NCI-H2081 (cell line): ENCODE measurements at places on chromosomes 4 and X.
A peak's percentile ranks its signal among the peaks of the same experiment; 100 is the strongest.

- no peak for DNase-seq
Observed at GRCh38 chrX:145727476-145727875, 90.2 kb upstream of the SLITRK2 start.

DNA sequence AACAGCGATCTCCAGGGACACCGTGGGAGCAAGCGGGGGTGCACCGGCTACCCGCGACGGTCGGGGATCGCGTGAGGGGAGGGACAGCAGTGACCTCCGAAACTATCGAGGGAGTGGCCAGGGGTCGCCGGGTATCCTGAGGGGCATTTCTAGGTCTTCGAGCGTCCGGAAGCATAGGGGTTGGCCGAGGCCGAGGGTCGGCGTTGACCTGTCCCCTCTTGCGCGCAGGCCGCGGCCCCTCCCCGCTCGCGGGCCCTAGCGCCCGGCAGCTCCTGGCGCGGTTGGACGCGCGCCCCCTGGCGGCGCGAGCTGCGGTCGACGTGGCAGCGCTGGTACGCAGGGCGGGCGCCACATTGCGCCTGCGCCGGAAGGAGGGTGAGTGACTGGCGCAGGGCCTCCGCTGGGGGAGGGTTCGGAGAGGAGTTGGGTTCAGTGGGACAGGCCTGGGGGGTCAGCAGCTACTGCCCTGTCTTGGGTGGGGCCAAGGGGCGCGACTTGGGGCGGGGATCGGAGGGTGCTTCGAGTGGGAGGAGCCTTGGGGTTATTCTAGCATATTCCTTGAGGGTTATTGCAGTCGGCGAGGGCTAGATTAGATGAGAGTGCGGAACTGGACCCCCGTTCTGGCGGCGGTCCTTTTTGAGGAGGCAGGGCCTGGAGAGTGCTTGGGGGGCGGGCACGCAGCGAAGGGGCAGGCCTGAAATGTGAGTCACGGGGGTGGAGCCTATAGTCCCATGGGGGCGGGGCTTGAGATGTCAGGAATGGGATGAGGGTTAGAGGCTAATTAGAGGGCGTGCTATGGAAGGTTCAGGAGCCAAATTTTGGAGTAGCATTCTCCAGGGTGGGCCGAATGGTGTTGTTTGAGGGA, 1.2 kb downstream of the MAGIX start:
- DNase-seq: peak; percentile 75

DNA sequence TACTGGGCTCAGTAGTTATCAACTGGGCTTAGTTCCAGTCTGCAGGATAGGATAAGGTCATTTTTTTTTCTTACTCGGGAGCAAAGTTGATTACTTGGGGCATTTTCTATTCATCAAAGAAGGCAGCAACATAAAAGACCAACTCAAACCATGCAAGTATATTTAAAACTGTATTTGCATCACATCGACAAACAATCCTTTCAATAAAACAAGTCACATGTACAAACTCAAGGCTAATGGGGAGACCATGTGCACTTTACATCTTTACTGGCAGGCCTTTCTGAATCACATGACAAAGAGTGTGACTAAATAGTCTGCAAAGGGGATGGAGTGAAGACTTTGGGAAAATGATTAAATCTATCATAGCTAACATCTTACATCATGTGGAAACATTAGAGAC, 610.4 kb upstream of the BOD1L1 start:
- DNase-seq: no peak

DNA sequence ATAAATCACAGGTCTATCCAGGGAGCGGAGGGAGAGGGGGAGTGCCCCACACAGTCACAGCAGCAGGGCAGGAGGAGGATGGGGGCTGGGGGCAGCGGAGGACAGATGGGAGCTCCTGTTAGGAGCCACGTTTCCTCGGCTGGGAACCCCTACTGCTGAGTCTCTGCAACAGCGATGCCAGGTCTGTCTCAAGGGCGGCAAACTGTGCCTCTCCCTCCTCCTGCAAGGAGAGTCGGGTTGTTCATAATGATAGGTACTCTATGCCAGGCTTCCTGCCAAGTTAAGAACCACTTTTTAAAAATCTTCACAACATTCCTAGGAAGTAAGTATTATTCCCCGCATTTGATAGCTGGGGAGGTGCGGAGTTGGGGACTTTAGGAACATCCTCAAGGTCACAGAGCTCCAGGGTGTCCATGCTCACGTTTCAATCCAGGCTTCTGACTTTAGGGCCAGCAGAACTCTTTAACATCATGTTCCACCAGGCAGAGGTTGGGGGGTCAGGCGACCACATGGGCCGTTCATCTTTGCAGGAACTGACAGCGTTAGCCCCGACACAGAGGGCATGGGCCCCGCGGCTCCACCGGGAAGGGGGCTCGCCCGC, 98.3 kb upstream of the MAML3 start:
- peak; percentile 82 for DNase-seq

GRCh38 chrX:31706466-31706865, 634.6 kb upstream of the FTHL17 start:
- no peak for DNase-seq

GRCh38 chr4:70449220-70449619, 22.8 kb upstream of the MUC7 start:
- DNase-seq: no peak

GRCh38 chr4:173735049-173735448, 205.0 kb upstream of the HAND2 start:
- no peak for DNase-seq

- DNase-seq: peak; percentile 3
Observed at GRCh38 chr4:55312489-55313101, 33.4 kb upstream of the SRD5A3 start.

DNA sequence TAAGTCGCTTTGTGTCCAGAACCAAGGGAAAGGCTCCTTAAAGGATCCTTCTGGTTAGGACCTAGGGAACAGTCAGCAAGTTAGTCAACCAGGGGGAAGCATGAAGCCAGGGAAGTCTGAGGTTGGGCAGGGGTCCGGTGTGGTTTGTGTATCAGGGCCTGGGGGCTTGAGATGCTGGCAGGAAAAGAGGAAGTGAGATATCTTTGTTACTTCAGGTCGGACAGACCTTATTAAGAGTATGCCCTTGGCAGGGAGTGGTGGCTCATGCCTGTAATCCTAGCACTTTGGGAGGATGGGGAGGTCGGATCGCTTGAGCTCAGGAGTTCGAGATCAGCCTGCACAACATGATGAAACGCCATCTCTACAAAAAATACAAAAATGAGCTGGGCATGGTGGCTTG, 52.3 kb upstream of the TRPC5OS start:
- DNase-seq: no peak

- no peak for DNase-seq
Observed at GRCh38 chrX:68420559-68420958, 12.7 kb downstream of the OPHN1 start.

- peak; percentile 55 for DNase-seq
Observed at GRCh38 chrX:101462892-101463291, 22.4 kb upstream of the ARMCX4 start.

DNA sequence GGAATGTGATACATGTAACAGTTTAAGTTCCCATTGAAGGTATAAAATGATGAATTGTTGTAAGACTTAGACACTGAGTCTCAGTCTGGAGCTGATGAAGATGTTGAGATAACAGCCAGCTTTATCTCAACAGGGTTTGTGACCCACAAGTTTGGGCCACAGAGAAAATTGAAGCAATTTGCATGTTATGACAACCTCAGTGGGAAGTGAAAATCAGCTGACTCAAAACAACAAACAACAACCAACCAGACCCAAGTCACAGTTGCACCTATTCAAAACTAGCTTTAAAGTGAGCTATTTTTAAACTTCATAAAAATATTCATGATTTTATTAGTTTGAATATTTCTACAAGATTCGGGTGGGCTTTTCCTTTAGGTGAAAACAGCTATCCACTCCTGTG, 8.0 kb downstream of the SFRP2 start:
- no peak for DNase-seq

- DNase-seq: no peak
Observed at GRCh38 chr4:156685308-156685707, 286.3 kb downstream of the PDGFC start.

GRCh38 chrX:68061206-68061535, 372.1 kb downstream of the OPHN1 start:
- DNase-seq: no peak

DNA sequence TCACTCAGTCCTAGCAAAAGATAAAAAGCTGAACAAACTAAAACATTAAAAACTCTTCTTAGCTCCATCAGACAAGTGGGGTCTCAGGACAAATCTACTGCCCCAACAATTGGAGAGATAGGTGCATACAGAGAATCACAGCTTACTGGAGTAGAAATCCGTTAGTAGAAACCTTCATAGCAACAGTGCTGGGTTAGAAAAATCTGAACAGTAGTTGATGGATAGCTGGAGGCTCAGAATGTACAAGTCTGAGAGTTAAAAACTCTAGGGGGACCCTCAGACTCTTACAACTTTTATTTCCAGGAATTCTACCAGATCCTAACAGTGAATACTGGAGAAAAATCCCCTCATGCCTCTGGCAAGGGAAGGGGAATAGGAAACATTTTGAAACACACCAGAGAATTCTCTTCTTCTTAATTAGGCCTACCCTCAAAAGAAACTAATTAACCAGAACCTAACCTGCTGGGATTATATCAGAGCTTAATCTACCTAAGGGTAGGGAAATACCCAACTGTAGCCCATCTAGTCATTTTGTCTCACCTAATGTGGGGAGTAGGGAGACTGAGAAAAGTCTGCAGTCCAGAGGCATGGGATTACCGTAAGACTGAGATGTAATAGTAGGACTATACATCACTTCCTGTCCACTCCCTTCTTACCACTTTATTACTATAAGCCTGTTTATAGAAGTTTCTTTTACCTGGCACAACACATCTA, 165.0 kb upstream of the CTSO start:
- DNase-seq: no peak

DNA sequence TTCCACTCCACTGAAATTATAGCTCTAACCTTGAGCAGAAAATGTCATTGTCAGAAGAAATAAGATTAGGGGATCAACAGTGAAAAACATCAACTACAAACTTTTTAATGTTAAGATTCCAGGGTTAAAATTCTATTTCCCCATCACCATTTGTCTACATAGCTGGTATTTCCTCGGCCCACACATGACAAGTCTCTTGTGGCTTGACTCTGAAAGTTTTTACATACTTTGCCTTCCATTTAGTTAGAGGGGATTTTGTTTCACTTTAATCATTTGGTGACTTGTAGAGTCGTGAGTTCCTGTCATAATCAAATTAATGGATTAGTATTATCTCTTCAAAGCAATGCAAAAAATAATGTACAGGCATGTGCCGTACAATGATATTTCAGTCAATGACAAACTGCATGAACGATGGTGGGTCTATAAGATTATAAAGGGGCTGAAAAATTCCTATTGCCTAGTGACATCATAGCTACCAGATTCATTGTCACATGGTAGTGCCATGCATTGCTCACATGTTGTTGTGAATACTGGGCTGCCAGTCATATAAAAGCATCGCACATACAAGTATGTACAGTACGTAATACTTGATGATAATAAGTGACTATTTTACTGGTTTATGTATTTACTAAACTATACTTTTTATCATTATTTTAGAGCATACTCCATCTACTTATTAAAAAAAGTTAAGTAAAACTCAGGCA, 72.0 kb downstream of the ING2 start:
- no peak for DNase-seq

DNA sequence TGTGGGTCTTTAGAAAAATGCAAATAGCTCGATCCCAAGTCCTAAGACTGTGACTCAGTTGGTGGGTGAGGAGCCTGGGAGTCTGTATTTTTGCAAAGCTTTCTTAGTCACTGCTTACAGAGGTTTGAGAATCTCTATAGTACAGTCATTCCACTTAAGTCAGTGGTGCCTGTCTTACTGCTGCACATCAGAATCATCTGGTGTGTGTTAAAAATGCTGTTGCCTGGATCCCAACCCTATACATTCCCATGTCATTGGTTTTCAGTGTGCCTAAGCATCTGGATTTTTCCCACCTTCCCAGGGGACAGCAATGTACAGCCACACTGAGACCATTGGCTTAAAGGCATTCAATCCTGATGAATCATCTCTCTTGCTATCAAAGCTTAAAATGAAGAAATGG, 21.0 kb upstream of the GEMIN8 start:
- no peak for DNase-seq

DNA sequence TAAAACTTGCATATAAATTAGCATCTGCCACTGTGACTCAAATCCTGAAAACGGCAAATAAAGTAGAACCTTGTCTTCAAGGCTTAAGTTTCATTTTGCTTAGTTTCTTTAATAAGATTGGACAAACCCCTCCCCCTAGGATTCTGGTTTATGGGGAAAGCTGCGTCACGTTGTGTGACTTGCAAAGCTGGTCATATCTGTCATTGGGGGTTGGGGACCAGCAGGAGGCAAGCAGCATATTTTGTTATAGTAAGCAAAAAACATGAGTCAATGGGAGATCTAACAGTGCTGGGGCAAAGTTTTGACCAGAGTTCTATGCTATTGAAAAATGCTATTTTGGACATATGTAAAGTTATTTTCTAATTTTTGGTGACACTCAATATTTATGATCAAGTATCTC, 407.3 kb downstream of the PCDH18 start:
- DNase-seq: peak; percentile 2

DNA sequence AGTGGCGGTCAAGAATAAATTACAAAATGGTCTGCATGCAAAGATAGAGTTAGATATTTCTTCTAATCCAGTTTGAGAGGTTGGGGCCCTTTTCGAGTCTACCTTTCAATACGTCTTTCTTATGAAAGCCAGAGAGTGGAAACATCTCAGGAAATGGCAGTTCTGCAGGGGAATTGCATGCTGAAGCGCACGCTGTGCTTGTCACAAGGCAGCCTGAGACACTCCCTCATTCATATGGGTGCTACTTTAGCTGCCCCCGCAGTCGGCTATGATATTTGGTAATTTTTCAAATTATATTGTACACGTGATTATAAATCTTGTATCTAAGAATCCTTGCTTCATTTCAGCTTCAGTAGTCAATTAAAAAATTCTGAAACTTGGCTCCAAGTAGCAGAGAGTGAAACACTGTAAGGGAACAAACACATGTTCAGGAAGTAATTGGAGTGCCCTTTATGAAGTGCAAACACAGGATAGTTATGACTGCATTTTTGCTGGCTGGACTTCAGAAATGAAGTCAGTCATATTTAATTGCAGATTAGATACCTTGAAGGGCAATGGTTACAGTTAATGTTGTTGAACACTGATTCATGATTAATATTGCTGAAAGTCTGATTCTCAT, 145.5 kb upstream of the NAP1L5 start:
- DNase-seq: peak; percentile 39

- DNase-seq: no peak
Observed at GRCh38 chrX:37854148-37854547, 6.8 kb upstream of the DYNLT3 start.

DNA sequence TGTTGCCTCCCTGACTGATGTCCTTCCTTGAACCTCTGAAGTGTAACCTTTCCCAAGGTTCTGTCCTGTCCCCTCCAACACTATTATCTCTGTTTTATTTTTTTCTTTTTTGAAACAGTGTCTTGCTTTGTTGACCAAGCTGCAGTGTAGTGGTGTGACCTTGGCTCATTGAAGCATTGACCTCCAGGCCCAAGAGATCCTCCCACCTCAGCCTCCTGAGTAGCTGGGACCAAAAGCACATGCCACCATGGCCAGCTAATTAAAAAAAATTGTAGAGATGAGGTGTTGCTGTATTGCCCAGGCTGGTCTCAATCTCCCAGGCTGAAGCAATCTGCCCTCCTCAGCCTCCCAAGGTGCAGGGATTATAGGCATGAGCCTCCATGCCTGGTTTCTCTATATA, 59.0 kb downstream of the EDA start:
- DNase-seq: no peak

GRCh38 chrX:127764674-127765073, 287.5 kb downstream of the ACTRT1 start:
- DNase-seq: no peak

- no peak for DNase-seq
Observed at GRCh38 chrX:38618180-38618579, 56.8 kb downstream of the TSPAN7 start.
